Right lobe of liver (tissue), 6 donors: ENCODE measurements at places on chromosomes 4 and X.

- no peak overlapping the region for H3K27ac ChIP-seq
- DNase-seq, result no peak
- no peaks in the 10 kb centered on the region for H3K4me1 ChIP-seq
- no peaks in the 10 kb centered on the region for H3K36me3 ChIP-seq
- no peak overlapping the region for H3K4me3 ChIP-seq
These were observed 10.7 kb upstream of the NPY2R start for GRCh38 chr4:155197757-155198156.

DNA sequence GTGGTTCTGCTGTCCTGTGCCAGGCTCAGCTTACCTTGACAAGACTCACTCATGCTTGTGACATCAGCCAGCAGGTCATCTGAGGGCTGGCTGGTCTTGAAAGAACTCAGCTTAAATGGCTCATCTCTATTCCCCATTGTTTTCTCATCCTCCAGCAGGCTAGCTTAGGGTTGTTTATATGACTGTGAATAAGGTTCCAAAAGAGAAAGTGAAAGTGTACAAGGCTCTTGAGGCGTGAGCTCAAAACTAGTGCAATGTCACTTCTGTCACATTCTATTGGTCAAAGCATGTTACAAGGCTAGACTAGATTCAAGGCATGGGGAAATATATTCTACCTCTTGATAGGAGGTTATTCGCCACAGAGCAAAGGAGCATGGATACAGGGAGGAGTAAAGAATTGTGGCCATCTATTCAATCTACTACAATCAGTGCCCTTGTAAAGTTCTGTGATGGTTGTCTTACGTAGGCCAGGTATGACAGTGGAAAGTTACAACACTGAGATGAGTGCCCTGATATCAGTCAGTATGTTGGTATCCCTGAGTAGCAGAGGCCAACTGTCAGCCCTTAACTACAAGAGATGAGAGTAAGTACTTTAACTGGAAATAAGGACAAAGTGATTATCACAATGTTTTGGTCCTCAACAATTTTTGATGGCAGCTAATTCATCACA lies 19.8 kb upstream of the TMLHE start:
- H3K36me3 ChIP-seq, result no peaks in the 10 kb centered on the region
- no peak for DNase-seq
- no peaks in the 10 kb centered on the region for H3K4me1 ChIP-seq
- H3K27ac ChIP-seq, result peak overlapping the region; percentile 30
- peak overlapping the region; percentile 2 for H3K4me3 ChIP-seq

DNA sequence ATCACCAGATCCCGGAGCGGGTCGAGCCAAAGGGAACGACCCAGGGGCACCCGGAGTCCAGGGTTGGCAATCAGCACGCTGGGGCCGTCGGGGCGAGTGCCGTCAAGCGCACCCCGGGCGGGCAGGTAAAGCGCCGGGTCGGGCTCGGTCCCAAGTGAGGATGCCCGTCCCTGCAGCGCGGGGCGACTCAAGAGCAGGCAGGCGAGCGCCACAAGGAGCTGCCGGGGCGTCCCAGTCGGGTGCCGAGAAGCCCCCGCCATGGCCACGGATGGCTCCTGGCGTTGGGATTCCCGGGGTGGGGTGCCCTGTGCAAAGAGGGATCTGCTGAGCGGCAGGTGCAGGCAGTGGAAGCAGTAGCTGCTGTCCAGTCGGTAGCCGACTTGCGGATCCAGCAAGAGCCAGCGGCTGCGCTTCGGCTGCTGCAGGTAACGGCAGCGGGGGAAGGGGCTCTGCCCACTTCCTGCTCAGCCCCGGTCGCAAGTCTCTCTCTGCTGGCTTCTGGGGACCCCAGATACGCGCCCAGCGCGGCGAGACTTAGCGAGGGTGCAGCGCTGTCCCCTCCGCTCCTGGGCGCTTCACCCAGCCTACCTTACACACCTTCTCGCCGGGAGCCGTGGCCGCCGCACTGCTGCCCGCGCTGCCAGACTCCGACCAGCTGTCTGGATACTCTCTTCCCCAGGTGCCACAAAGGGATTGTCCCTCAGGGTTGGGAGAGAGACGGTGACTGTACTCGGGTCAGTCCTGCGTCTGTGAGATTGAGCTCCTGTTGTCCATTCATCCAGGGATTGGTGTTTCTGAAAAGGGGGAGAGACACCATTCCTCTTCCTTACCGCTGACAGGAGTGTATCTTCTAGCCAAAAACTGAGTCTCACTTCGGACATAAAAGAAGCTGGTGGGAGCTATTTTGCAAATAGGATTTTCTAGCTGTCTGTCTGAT lies at the start of gene FREM3:
Gene FREM3 (minus strand): TSS at position 260 of the 937 bp plus-strand sequence. CDS start 0 bp downstream, at position 260.
- H3K4me3 ChIP-seq, result peak within 1 kb of the TSS; percentile 21
- peaks cover 8% of the 10 kb centered on the region for H3K27me3 ChIP-seq
- H3K4me1 ChIP-seq, result no peaks in the 10 kb centered on the region
- H3K36me3 ChIP-seq, result no peaks in the 10 kb centered on the region
- DNase-seq, result peak; percentile 21

DNA sequence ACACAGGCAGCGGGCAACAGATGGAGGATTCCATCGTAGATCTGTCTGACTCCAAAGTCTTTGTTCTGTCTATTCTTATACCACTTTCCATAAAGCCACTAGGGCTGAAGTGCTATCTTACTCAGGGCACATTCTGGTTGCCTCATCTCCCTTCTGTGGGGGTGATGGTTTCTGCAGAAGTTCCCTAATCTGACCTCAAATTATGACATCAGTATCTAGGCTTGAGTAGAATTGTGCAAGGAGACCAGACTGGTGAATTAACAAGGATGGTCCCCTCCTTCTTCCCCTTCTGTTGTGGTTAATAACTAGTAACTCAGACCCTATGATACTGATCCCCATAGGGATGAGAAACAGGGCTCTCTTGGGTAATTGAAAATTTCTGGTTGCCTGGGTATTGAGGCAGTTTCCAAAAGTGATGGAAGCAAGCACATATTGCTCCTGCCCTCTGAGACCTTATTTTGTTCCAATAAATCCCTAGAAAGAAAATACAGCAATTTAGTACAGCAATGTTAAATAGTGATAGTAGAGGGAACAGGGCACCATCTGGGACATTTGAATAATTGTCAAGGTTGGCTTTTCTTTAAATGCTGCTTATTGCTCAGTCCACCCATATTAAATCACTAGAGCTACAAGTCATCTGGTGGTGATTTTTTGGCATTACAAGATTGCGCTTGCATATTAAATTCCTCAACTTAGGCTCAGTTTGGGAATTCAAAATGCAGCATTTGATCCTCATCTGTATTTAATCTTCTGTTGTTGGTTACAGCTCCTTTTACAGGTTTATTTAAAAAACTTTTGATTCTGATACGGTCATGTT lies 57.3 kb upstream of the AP1S2 start:
- no peaks in the 10 kb centered on the region for H3K27me3 ChIP-seq
- no peaks in the 10 kb centered on the region for H3K4me1 ChIP-seq
- no peaks in the 10 kb centered on the region for H3K36me3 ChIP-seq
- no peak for DNase-seq

DNA sequence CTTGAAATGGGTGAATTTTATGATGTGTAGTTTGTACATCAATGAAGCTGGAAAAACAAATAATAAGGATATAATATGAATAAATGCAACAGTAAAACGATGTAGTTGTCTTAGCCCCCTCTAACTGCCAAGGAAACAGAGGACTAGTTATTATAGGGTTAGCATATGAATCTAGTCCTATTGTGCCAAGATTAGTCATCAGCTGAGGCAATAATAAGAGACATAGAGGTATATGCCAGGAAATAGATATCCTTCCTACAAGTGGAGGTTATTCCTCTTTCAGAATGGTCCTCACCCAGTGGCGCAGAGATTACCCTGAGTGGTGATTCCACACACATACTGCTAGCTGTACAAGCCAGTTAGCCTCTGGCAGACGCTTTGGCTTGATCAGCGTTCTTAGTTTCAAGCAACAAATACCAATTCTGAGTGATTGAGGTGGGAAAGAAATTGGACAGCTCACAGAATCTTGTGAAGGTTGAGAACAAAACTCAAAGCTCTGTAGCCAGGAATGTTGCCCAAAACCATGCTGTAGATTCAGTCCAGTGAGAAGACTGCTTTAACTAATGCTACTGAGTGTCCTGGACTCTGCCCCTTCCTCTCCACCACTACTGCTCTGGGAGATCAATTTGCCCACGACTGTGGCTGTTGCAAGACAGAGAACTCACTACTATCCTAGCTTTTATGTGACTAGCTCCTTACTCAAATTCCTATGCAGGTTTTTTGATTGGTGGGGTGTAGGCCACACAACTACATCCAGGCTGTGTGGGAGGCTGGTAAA lies 27.0 kb upstream of the ZNF280C start:
- no peak overlapping the region for H3K27ac ChIP-seq
- H3K36me3 ChIP-seq, result no peaks in the 10 kb centered on the region

DNA sequence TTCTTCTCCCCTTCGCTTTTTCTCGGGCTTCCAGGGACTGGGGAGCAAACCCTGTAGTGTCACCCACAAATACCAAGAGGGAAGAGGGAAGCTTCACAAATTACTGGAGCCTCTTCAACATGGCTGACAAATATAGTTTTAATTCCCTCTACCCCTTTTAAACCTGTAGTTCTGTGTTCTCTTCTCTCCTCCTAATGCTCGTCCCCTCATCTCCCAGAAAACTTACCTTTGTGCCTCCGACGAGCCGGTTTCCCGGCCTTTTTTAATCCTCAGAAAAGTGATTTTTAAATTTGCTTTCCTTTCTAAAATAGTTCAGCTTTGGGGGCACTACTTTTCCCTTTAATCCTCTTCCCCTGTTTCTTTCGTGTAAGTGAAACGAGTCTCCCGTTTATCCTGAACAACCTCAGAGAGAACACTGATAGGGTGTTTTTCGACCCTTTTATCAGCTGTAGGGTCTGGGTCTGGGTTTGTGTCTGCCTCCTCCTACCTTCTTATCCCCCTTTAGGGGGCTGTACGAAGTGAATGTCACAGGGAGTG lies 408 bp downstream of the TET2 start:
- peak overlapping the region; percentile 81 for H3K27ac ChIP-seq
- no peaks in the 10 kb centered on the region for H3K4me1 ChIP-seq
- DNase-seq, result no peak

DNA sequence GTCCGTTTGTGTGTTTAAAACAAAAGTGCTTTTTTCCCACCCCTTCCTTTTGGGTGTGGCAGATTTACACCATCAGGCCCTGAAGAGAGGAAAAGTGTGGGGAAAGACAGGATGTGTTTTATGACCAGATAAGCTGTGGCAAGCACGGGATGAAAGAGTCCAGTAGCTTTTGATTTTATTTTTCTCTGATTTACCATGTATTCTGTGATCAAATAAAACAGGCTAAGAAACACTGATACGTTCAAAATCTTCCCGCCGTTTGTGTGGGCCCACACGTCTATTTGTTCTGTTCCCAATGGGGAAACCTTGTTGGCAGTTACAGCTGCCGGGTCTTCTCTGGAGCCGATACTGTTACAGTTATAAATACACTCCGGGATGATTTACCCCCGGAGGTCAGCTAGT lies 10.8 kb downstream of the LRP2BP start:
- H3K36me3 ChIP-seq, result no peaks in the 10 kb centered on the region
- H3K27ac ChIP-seq, result no peak overlapping the region
- no peak overlapping the region for H3K4me3 ChIP-seq
- no peaks in the 10 kb centered on the region for H3K4me1 ChIP-seq
- no peak for DNase-seq
- no peaks in the 10 kb centered on the region for H3K27me3 ChIP-seq

DNA sequence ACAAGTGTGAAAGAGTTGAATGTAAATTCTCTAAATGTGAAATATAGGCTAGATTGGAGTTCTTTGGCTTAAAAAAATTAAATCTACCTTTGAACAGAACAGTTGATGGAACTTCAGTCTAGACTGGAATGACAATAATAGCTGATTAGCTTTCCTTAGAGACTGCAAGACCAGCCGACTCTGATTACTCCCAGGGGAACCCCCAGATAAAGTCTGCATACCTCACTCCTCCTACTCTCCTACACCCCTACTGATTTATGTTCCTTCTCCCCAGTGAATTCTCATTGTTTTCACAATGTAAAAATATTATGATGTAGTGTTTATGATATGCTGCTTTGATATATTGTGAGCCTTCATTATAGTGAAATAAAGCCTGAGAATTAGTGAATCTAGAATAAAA lies 241.3 kb downstream of the CFAP299 start:
- H3K36me3 ChIP-seq, result no peaks in the 10 kb centered on the region
- H3K4me3 ChIP-seq, result no peak overlapping the region
- DNase-seq, result no peak
- H3K27ac ChIP-seq, result no peak overlapping the region

GRCh38 chrX:56232221-56233082 lies at the start of gene KLF8:
TSS of gene KLF8 (plus strand) at chrX:56232356. CDS start at chrX:56233335, 979 bp downstream.
- no peaks in the 10 kb centered on the region for H3K4me1 ChIP-seq
- no peak within 1 kb of the TSS for H3K27ac ChIP-seq
- no peak for DNase-seq
- H3K4me3 ChIP-seq, result peak within 1 kb of the TSS; percentile 32

DNA sequence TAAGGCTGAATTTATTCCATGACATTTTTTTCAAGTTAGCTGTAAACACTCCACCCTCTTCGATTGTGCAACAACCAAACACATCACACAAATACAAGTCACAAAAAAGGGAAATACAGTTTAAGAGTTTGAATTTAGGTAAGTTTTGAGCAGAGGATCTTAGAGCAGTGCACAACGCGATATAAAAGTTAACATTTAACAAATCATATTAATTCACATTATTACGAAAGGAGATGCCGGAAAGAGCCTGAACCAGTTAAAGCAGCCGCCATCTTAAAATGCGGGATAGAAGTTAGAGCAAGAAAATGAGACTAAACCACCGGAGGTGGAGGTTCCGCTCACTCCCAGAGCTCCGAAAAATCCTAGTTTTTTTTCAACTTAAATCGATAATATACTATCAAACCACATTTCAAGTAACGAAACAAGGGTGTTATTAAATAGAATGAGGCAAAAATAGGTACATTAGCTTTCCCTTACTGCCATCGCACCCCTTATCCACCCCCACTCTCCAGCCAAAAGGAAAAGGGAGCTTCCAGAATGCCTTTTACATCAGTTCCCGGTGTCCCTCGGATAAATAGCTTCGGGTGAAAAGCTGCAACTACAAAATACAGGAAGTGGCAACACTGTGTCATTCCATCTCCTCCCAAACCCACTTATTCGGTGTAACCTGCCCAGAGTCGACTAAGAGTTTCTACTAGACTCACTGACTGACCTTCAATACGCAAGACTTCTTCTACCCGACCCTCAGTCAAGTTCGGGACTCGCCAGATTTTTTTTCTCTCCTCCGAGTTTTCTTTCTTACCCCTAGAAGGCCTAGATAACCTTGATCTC lies 1.9 kb downstream of the UBE2D3 start:
- peaks cover 3% of the 10 kb centered on the region for H3K4me1 ChIP-seq
- no peaks in the 10 kb centered on the region for H3K27me3 ChIP-seq
- H3K27ac ChIP-seq, result peak overlapping the region; percentile 100
- peak overlapping the region; percentile 86 for H3K4me3 ChIP-seq
- no peak for DNase-seq

- no peaks in the 10 kb centered on the region for H3K4me1 ChIP-seq
- H3K27ac ChIP-seq, result no peak overlapping the region
- DNase-seq, result no peak
- H3K27me3 ChIP-seq, result no peaks in the 10 kb centered on the region
- H3K36me3 ChIP-seq, result no peaks in the 10 kb centered on the region
These were observed 552.9 kb upstream of the PABPC4L start for GRCh38 chr4:134754301-134755019.

GRCh38 chrX:71111141-71111843 lies at the start of gene IL2RG:
TSS of gene IL2RG (minus strand) at chrX:71111577. CDS start at chrX:71111539, 38 bp downstream.
- no peak for DNase-seq
- H3K36me3 ChIP-seq, result no peaks in the 10 kb centered on the region
- H3K4me3 ChIP-seq, result no peak within 1 kb of the TSS
- peak within 1 kb of the TSS; percentile 40 for H3K27ac ChIP-seq
